ENCODE measurements at places on chromosomes 12 and 14.

DNA sequence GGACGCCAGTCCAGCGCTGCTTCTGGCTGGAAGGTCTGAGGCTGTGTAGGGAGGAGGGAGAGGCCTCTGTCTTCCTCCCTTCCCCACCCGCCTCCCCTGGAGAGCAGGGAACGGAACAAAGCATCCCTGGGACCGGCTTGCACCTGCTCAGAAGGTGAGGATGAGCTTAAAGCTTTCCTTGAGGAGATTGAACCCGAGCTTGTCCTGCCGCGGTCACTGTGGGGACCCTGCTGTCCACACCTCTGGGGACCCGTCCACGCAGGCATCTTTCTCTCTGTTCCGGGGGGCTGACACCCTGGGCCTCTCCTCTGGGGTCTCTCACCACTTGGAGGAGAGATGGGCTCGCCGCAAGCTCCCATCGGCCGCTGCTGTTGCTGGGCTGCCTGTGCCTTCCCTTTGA is 33.2 kb upstream of the SFSWAP start:
- no peak for DNase-seq

DNA sequence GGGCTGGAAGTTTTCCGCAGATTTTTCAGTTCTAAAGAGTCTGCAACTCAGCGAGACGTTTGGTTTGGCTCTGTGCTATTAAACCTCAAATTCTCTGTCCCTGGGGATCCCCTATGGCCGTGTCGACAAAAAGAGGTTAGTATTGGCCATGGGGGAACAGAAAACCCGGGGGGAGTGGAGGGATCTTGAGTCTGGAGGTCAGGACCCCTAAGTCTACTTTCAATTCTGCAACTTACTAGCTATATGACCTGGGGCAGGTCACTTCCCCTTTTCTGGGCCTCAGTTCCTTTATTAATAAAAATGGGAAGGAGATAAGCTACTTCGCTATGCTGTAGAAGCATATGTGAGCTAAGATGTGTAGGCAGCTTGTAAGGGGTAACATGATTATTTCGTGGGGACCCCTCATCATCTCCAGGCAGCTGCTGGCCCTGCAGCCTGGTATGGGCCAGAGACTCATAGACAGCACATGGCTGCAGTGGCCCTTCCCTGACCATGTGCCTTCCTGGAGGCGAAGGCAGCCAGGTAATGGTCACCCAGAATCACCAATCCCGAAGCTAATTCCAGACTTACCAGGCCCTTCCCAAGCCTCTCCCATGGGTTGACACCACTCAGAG is 8.6 kb downstream of the ASB2 start:
- no peak for DNase-seq

- peak; percentile 17 for DNase-seq
Observed at GRCh38 chr12:108193917-108194316, 64.8 kb downstream of the WSCD2 start.

DNA sequence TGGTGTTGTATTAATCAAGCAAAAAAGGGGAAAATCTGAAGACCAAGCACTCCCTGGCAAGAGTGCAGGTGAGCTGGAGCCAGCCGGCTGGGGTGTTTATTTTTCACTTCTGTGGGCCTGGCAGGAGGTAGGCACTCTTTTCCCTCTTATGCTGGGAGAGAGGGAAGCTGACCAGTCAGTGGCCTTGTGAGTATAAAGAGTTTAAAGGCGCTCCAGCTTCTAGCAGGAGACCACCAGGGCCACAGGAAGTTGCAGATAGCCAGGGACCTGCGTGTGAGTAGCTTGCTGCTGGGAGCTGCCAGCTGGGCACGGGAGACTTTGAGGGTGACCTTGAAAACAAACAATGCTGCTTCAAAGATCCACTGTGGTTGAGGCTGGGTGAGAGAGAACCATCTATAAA is 217.4 kb upstream of the PWP1 start:
- no peak for DNase-seq

GRCh38 chr12:101356794-101357193 is 50.8 kb downstream of the ARL1 start:
- no peak for DNase-seq

DNA sequence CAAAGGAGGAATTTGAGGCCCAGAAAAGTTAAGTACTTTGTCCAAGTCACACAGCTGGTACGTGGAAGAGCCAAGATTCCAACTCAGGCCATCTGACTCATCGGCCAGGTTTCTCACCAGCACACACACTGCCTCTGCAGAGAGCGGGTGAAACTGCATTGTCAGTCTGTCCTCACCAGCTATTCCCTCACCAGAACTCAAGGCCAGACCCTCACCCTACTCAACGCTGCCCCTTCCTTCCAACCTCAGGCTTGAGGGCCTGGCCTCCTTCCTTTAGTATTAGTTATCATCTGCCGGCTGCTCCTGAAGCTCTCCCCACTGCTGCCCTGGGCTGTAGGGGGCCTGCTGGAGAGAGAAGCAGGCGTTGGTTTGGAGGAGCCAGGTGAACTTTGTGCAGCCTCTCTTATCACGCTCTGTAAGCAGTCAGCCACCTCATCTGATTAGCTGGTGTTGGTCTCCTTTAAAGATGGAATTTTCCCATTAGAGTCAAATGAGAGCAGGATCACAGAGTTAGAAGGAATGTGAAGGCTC is 16.6 kb upstream of the PLEK2 start:
- DNase-seq, result peak; percentile 80

GRCh38 chr12:71787580-71787979 is 32.9 kb downstream of the RAB21 start:
- DNase-seq, result no peak

- no peak for DNase-seq
Observed at GRCh38 chr12:27148791-27149190, 66.4 kb upstream of the C12orf71 start.

- DNase-seq, result no peak
Observed at GRCh38 chr14:28596391-28596790, 170.2 kb upstream of the FOXG1 start.

DNA sequence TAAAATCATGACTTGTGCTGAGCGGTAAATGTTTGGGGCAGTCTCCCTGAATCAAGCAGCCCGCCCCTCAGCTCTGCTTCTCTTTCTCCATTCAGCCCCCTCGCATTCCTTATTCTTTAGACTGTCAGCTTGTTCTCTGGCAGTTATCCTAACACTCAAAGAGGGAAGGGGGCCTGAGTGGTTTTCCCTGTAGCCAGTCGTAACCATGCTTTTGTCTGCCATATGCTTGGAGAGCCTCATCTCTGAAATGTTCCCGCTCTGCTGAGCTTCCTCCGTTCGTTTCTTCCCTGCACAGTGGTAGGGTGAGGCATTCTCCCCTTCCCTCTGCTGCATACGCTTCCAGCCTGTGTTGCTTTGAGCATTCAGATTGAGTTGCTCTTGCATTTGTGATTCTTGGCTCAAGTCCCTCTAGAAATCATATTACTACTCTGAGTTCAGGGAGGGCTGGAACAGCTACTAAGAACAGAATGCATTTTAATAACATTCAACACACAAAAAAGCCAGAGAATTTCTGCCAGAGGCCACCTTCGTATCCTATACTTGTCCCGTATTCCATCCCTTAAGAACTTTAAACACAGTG is 119.7 kb downstream of the FBXL14 start:
- DNase-seq, result peak; percentile 86

DNA sequence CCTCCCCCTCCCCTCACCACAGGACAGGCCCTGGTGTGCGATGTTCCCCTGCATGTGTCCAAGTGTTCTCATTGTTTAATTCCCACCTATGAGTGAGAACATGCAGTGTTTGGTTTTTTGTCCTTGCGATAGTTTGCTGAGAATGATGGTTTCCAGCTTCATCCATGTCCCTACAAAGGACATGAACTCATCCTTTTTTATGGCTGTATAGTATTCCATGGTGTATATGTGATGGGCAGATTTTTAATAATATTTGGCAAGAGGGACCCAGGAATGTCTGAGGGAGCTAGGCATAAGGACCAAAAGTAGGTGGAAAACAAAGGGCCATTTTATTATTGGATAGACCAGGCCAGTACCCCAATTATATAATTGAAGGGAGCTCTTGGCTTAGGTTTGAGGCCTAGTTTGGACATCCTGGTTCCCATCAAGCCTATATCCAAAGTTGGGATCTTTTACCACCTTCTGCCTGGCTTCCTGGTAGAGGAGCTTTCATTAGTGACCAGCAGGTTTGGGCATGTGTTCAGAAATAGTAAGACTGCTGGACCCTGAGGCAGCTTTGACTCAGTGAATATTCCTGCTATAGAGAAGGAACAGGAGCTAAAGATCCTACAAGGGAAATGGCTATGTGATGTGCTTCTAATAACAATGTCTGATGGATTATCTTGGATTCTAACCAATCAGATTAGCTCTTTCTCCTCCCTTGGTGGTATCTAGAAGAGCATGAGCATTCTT is 76.0 kb downstream of the CAND1 start:
- DNase-seq, result no peak

- DNase-seq, result no peak
Observed at GRCh38 chr14:61569308-61569707, 126.0 kb upstream of the HIF1A start.

- no peak for DNase-seq
Observed at GRCh38 chr14:95679998-95680735, 6.1 kb upstream of the TCL1B start.

- no peak for DNase-seq
Observed at GRCh38 chr12:52824741-52825410, 9.2 kb downstream of the KRT79 start.

- DNase-seq, result no peak
Observed at GRCh38 chr12:72832024-72832423, 559.9 kb downstream of the TRHDE start.

Measured in AG10803 (cell line).